ENCODE measurements at places on chromosomes 3 and 15. TPM values are rescaled to one million over a fixed set of nuclear protein-coding genes. Genes with fewer than 3 reads are reported as not detected.

DNA sequence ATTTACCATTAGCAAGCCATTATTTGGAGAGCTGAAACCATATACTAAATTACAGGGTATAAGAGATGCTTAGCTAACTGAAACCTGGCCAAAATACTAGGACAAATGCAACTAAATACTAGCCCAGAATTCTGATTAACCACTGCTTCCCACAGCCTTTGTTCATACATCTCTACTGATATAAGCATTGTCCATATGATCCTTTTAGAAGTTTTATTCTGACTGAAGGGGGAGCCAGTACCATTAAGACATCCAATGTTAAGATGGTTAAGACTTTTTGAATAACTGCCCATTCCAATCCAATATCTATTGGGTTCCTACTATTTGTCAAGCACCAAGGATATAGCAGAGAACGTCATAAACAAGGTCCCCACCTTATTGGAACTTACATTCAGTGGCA, 421.3 kb downstream of the FOXP1 start:
- H3K27ac ChIP-seq = no peak overlapping the region
- no peaks in the 10 kb centered on the region for H3K27me3 ChIP-seq
- H3K4me3 ChIP-seq = no peak overlapping the region
- no peaks in the 10 kb centered on the region for H3K36me3 ChIP-seq

The EAF2 gene
- total RNA-seq = 11.4 TPM

- no peak overlapping the region for H3K27ac ChIP-seq
- H3K4me3 ChIP-seq = no peak overlapping the region
- H3K4me1 ChIP-seq = no peaks in the 10 kb centered on the region
- no peaks in the 10 kb centered on the region for H3K36me3 ChIP-seq
- H3K27me3 ChIP-seq = no peaks in the 10 kb centered on the region
- no peak for DNase-seq
Observed at GRCh38 chr3:176787506-176787905, 409.8 kb downstream of the TBL1XR1 start.

- no peak overlapping the region for H3K27ac ChIP-seq
- DNase-seq = no peak
- peaks cover 10% of the 10 kb centered on the region for H3K27me3 ChIP-seq
- H3K4me1 ChIP-seq = no peaks in the 10 kb centered on the region
- H3K36me3 ChIP-seq = no peaks in the 10 kb centered on the region
Observed at GRCh38 chr15:91308199-91308598, 208.1 kb downstream of the SV2B start.

The ONECUT1 gene
- total RNA-seq = not detected

The RBPMS2 gene
- total RNA-seq = 1.9 TPM

The HYKK gene
- total RNA-seq = 8.6 TPM

DNA sequence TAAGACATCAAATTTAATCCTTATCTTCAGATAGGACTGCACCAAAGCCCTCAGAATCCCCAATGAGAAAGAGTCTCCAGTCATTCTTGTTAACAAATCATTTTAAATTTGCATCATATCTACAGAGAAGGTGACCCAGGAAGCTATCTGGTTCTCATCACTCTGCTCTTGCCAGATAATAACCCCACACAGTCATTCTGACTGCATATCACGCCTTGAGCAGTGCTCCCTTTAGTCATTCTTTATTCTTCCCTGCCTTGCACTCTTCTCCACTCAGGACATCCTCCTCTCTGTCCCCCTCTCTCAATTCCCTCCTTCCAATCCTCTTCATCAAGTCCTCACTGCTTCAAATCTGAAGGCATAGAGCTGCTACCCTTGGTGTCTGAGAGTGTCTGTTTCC, 83.7 kb upstream of the COL6A6 start:
- DNase-seq = no peak
- H3K27me3 ChIP-seq = no peaks in the 10 kb centered on the region
- no peaks in the 10 kb centered on the region for H3K36me3 ChIP-seq

DNA sequence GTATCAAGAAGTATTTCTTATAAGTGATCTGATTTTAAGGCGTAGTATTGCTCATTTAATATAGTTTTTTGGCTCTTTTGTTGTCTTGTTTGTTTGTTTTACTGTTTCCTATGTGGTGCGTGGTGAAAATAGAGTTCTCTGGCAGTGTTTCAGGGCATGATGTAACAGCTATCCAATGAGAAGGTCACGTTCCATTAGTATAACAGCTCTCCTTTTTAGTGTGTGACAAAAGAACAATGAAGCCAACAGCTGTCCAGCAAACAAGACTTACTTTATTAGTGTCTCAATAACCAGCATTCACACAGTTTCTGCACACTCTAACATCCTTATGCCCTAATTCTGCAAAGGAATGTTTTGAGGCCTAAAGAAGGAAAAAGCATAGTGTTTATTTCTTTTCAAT, 127.9 kb downstream of the SLC25A26 start:
- H3K27ac ChIP-seq = no peak overlapping the region
- H3K27me3 ChIP-seq = no peaks in the 10 kb centered on the region
- H3K36me3 ChIP-seq = no peaks in the 10 kb centered on the region
- no peak overlapping the region for H3K4me3 ChIP-seq

DNA sequence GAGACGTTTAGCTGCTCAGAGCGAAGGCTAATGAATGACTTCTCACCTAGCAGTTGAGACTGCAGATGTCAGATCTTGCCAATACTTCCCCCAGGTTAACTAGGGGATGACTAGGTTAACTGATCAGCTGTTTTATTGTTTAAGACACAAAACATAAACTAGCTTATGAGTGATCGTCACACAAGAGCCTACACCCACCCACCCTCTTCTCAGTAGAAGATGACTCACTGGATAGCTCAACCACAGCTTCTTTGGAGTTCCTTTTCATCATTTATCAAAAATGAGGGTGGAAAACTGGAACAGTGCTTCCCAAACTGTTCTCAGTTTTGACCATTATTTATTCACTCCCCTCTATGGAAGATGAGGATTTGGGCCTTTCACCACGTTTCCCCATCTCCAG, 25.2 kb downstream of the GASK1A start:
- H3K27ac ChIP-seq = no peak overlapping the region
- peaks cover 5% of the 10 kb centered on the region for H3K4me1 ChIP-seq
- no peaks in the 10 kb centered on the region for H3K27me3 ChIP-seq
- no peaks in the 10 kb centered on the region for H3K36me3 ChIP-seq
- DNase-seq = no peak
- H3K4me3 ChIP-seq = no peak overlapping the region

The HDGFL3 gene
- total RNA-seq = 34.7 TPM

The GOLGA6B gene
- not detected for total RNA-seq

DNA sequence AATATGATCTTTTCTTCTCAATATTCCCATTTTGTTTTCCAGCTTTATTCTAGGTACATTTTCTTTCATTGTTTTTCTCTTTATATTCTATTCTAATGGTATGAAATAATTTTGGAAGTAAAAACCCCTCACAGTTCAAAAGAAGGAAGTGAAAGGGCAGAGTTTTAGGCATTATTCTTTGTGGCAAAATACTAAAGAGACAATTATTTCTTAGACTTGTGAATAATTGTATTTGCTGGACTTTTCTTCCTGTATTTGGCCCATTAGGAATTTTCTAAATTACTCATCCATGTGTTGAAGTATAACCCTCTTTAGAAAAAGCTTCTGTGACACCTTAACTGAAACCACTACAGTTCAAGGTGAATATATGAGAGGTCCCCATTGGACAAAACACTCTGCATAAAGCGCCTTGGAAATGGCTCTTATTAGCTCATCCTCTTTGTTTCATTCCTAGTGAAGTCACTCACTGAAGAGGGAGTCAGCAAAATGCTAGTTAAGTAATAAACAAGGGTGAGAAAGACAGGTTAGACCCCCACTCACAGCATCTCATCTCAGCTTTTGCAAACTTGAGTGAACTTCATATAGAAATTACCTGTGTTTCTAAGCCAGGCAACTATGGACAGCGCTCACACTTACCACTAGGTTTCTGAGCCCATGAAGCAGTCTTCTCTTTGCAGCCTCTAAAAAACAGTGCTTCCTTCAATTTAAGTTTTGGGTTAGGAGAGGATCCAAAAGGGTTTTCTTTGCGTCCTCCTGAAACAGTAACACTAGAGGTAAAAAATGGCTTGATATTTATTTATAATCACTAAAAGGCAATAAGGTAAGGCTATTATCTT, 327.5 kb downstream of the ARPP21 start:
- no peaks in the 10 kb centered on the region for H3K27me3 ChIP-seq
- H3K27ac ChIP-seq = no peak overlapping the region
- no peak for DNase-seq
- no peaks in the 10 kb centered on the region for H3K36me3 ChIP-seq
- no peaks in the 10 kb centered on the region for H3K4me1 ChIP-seq
- H3K4me3 ChIP-seq = no peak overlapping the region

- peaks cover 5% of the 10 kb centered on the region for H3K36me3 ChIP-seq
- DNase-seq = no peak
- H3K27me3 ChIP-seq = no peaks in the 10 kb centered on the region
- no peak overlapping the region for H3K4me3 ChIP-seq
- H3K4me1 ChIP-seq = no peaks in the 10 kb centered on the region
Observed at GRCh38 chr3:152459572-152459971, 190.8 kb downstream of the MBNL1 start.

The RBMS3 gene
- total RNA-seq = 117 TPM

DNA sequence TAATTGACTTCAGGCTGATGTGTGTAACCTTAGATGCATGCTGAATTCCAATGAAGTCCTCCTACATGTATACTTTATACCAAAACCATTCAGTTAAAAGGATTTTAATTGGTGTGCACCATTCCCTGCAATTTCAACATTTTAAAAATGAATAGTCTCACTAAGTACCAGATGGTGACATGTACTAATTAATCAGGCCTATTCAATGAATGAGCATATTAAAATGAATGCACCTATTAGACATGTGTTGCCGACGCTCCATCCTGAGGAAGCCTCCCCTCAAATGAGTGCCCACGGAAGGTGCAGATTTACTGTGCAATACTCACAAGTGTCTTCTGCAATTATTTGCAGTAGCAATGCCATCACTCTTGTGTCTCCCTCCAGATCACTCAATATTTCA, 124.7 kb upstream of the TSPAN3 start:
- no peak for DNase-seq
- H3K36me3 ChIP-seq = no peaks in the 10 kb centered on the region
- H3K4me3 ChIP-seq = no peak overlapping the region
- H3K27me3 ChIP-seq = no peaks in the 10 kb centered on the region
- no peaks in the 10 kb centered on the region for H3K4me1 ChIP-seq

The FETUB gene
- total RNA-seq = not detected

The ZPLD1 gene
- total RNA-seq = 0.59 TPM

DNA sequence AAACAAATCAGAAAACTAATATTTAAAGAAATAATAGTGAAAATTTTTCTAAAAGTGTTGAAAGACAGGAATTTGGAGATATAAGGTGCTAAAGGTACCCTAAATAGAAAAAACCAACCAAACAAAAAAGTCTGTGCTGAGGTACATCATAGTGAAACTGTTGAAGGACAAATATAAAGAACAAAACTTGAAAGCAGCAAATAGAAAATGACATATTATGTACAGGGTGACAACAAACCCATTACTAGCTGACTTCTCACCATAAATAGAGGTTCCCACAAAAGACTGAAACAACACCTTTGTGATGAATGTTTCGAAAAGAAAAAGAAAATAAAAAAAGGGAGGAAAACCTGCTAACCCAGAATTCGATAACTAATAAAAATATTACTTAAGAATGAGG, 502.5 kb upstream of the NECTIN3 start:
- no peak overlapping the region for H3K27ac ChIP-seq
- no peaks in the 10 kb centered on the region for H3K4me1 ChIP-seq
- H3K27me3 ChIP-seq = no peaks in the 10 kb centered on the region
- DNase-seq = no peak

GRCh38 chr3:43224405-43225073, 61.8 kb upstream of the SNRK start:
- H3K4me3 ChIP-seq = no peak overlapping the region
- no peaks in the 10 kb centered on the region for H3K4me1 ChIP-seq
- no peak overlapping the region for H3K27ac ChIP-seq
- H3K27me3 ChIP-seq = no peaks in the 10 kb centered on the region
- H3K36me3 ChIP-seq = no peaks in the 10 kb centered on the region

DNA sequence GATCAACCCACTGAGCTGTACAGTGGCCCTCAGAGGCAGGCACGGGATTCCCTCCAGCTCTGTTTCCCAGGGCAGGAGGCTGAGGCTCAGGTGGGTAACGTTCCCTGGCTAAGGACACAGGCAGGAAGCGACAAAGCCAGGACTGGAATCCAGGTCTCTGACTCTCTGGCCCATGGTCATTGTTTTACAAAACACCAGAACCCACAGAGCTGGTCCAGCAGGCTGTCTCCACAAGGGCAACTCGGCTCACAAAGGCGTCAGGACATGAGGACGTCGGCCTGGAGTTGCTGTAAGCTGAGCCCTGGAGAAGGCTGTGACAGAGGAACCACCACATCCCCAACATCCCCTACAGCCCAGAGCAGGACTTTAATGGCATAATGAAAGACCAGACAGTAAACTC, 30.7 kb downstream of the NUP210 start:
- DNase-seq = no peak
- no peak overlapping the region for H3K4me3 ChIP-seq
- H3K4me1 ChIP-seq = no peaks in the 10 kb centered on the region
- H3K27me3 ChIP-seq = no peaks in the 10 kb centered on the region
- H3K36me3 ChIP-seq = no peaks in the 10 kb centered on the region

The PGBD4 gene
- 0.64 TPM for total RNA-seq

DNA sequence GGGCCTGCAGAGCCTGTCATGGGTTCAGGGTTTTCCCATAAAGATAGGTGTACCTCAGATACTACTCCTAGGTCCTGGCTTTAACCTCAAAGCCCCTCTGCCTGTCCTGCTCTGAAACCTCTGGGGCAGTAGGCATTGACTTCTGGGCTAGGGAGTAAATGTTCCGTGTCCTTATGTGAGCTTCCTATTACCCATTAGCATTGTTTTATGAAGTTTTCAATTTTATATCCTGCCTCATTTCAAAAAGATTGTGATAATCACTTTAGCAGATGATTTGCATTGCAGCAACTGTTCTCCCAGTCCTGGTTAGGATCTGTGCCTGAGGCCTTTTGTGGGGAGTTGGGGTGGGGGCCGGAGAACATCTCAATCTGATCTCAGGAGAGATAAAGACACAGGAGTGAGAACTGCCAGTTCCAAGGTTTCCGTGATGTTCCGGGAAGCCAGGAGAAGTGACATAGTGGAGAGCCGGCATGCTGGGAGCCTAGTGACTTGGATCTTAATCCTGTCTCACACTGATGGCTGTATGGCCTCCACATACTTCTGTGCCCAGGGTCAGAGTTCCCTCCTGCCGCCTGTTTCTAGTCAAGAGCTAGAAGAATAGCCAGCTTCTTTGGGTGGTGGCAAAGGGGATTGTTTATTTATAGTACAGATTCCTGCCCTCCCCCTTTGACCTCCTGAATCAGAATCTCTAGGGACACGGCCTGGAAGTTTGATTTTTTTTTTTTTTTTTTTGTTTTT, 10.6 kb downstream of the TPM1 start:
- H3K27ac ChIP-seq = peak overlapping the region; percentile 93
- peaks cover 7% of the 10 kb centered on the region for H3K4me1 ChIP-seq
- no peaks in the 10 kb centered on the region for H3K27me3 ChIP-seq
- H3K4me3 ChIP-seq = no peak overlapping the region
- H3K36me3 ChIP-seq = no peaks in the 10 kb centered on the region

DNA sequence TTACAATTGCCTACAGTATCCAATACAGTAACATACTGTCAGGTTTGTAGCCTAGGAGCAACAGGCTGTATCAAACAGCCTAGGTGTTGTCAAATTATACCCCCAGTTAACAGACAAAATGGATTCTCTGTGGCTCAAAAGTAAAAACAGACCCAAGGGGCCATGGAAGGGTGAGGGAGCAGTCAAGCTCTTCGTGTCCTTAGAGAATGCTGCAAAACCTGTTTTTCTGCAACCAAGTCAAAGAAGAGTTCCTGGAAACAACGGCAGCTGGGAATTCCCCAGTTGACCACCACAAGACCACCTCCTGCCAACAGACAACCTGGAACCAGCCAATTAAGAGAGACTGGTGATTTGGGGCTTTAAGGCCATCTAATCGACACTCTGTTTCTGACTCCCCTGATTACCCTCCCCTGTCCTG, 11.1 kb upstream of the THUMPD3 start:
- no peaks in the 10 kb centered on the region for H3K36me3 ChIP-seq
- no peak for DNase-seq
- H3K4me3 ChIP-seq = no peak overlapping the region
- H3K27me3 ChIP-seq = no peaks in the 10 kb centered on the region
- peaks cover 8% of the 10 kb centered on the region for H3K4me1 ChIP-seq
- H3K27ac ChIP-seq = peak overlapping the region; percentile 40
